Activated CD8-positive, alpha-beta memory T cell treated with anti-CD3 and anti-CD28 coated beads for 1 hour (primary cell): ENCODE measurements at places on chromosomes 3 and 15.

DNA sequence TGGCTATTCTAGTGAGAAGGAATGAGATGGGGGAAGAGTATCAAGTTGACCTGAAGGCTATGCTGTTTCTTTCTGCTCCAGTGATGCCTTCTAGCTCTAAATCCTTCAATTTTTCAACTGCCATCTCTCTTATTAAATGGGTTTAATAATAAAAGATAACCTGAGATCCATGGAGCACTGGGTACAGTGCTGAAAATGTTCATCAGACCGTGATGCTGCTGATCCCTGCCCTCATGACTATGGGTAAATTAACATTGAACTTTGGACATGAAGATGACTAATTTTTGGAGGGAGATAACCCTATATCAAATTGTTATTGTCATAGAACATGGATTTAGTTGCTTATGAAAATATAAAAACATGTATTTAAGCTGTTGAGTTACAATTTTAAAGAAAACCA lies 27.7 kb upstream of the SLC2A2 start:
- no peak for DNase-seq

DNA sequence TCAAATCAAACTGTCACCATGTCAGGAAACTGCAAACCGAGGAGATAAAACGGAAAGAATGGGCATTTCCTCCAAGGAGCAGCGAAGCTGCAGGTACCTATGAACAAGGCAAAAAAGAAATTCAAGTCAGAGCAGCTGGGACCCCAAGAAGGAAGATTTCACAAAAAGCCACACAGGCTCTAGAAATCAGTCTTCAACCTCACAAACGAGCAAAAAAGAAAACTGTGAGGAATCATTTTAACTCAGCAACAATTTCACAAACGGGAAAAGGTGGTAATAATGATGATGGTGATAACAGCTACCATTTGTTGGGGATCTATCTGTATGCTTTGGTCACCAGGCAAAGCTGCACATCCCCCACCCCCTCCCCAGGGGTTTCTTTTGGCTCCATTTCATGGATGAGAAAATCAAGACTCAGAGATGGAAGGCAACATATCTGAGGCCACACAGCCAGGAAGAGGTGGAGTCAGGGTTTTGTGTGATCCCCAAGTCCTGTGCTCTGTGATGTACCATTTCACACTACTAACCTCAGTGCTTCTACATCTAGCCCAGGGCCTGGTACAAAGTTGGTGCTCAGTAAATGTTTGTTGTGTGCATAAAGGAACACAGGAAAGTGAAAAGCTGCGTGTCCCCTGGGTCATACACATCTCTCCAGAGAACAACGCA lies 109.9 kb downstream of the IQSEC1 start:
- DNase-seq: no peak

GRCh38 chr15:68464448-68465090 lies 32.6 kb upstream of the ITGA11 start:
- no peak for DNase-seq

GRCh38 chr3:49339581-49339940 lies 292 bp downstream of the USP4 start:
- DNase-seq: no peak

DNA sequence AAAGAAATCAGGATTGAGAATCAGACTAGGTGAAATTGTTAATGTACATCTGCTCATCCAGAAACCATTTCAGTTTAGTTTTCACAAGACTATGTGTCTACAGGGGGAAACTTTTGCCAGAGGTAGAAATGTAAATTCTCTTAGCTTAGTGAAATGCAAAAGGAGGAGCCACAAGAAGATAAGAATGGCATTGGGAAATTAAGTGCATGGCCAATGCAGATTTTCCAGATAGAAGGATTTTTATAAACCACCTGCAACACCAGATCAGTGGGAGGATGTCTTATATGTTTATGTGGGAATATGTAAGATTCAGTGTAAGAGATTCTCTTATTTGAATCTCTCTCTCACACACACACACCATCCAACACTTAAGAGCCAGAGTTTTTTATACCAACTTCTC lies 67.2 kb downstream of the HMG20A start:
- no peak for DNase-seq

DNA sequence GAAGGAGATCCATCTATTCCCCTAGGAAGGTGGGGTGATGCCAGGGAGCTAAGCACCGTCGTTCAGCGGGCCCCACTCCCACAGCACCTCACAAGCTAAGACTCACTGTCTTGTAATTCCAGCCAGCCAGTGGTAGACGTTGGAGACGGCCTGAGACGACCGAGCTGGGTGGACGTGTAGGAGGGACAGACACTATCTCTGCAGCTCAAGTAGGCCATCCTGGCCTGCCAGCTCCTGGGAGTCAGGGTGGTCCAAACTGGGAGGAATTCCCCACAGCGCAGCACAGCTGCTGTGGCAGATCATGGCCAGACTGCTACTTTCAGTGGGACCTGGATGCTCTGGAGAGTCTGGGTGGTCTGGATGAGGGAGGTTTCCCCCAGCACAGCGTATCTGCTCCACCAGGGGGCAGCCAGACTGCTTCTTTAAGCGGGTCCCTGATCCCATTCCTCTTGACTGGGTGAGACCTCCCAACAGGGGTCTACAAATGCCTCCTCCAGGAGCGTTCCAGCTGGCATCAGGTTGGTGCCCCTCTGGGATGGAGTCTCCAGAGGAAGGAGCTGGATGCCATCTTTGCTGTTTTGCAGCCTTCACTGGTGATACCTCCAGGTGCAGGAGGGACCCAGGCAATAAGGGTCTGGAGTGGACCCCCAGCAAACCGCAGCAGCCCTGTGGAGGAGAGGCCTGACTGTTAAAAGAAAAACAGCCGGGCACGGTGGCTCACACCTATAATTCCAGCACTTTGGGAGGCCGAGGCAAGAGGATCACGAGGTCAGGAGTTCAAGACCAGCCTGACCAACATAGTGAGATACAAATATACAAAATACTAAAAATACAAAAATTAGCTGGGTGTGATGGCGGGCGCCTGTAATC lies 27.6 kb downstream of the GNB5 start:
- DNase-seq: no peak

DNA sequence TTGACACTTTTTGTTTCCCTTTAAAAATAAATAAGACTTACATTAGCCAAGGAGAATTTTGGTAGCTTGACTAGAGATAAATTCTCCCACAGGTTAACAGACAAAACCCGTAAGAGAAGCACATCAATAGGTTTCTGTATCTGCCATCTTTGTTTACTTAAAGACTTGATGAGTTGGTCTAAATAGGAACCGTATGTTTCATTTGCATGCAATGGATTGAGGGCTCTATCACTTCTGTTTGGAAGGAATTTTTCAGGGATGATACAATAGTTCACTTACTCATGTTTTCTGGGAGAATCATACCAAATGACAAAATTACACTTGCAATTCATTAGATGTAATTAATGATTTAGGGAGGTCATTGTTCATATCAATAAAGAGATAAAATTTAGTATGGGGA lies 631.5 kb upstream of the NR2F2 start:
- DNase-seq: no peak

GRCh38 chr3:106083207-106083606 lies 214.4 kb upstream of the CBLB start:
- no peak for DNase-seq

- no peak for DNase-seq
Observed at GRCh38 chr3:165078293-165078692, at the start of gene SI. Gene SI (minus strand): TSS chr3:165078496. CDS start chr3:165076012, 2,484 bp downstream.

GRCh38 chr3:64444490-64445108 lies 219.3 kb upstream of the PRICKLE2 start:
- no peak for DNase-seq

DNA sequence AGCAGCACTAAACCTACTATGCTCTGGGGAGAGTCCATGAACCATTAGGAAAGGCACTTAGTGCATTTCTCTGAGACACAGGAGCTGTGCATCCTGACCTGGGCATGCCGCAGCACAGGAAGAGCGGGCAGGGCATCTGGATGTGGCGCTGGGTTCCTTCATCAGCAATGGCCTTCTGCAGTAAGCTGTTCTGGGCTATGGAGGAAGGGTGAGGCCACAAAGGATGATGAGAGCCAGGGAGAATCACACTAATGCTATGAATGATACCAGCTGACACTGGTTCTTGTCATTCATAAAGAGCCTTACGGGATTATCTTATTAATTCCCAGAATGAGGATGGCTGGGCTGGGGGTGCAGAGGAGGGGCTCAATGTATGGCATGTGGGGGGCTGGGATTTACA lies 12.7 kb upstream of the SCN10A start:
- DNase-seq: no peak
